CD8-positive, alpha-beta memory T cell (primary cell): ENCODE measurements at places on chromosomes 5 and 9. TPM values are rescaled to one million over a fixed set of nuclear protein-coding genes. Genes with fewer than 3 reads are reported as not detected.

The DND1 gene
- total RNA-seq = 2.3 TPM

The AK6 gene
- total RNA-seq = 104 TPM

The SLC23A1 gene
- total RNA-seq = 0.33 TPM

- H3K27ac ChIP-seq = no peak overlapping the region
- DNase-seq = no peak
- H3K36me3 ChIP-seq = no peaks in the 10 kb centered on the region
- H3K4me3 ChIP-seq = no peak overlapping the region
- H3K4me1 ChIP-seq = no peaks in the 10 kb centered on the region
- no peaks in the 10 kb centered on the region for H3K27me3 ChIP-seq
Observed at GRCh38 chr9:4038182-4038723, 261.6 kb downstream of the GLIS3 start.

GRCh38 chr5:72157625-72157962 lies 50.3 kb downstream of the MAP1B start:
- H3K27me3 ChIP-seq = no peaks in the 10 kb centered on the region
- H3K27ac ChIP-seq = no peak overlapping the region
- no peak overlapping the region for H3K4me3 ChIP-seq
- no peaks in the 10 kb centered on the region for H3K36me3 ChIP-seq
- H3K4me1 ChIP-seq = no peaks in the 10 kb centered on the region
- no peak for DNase-seq

- H3K27me3 ChIP-seq = no peaks in the 10 kb centered on the region
- no peak overlapping the region for H3K27ac ChIP-seq
- DNase-seq = no peak
- H3K36me3 ChIP-seq = no peaks in the 10 kb centered on the region
Observed at GRCh38 chr5:151699071-151699901, 12.6 kb upstream of the SPARC start.
